Activated T-cell treated with anti-CD3 and anti-CD28 coated beads, Interleukin-2, amount 50 U/mL, for 72 hours (primary cell): ENCODE measurements at places on chromosomes 2 and 18. TPM values are rescaled to one million over a fixed set of nuclear protein-coding genes. Genes with fewer than 3 reads are reported as not detected.

- no peak for DNase-seq
- no peak overlapping the region for H3K4me3 ChIP-seq
- no peaks in the 10 kb centered on the region for H3K36me3 ChIP-seq
Measured at GRCh38 chr2:44009136-44009735, 13.4 kb upstream of the LRPPRC start.

DNA sequence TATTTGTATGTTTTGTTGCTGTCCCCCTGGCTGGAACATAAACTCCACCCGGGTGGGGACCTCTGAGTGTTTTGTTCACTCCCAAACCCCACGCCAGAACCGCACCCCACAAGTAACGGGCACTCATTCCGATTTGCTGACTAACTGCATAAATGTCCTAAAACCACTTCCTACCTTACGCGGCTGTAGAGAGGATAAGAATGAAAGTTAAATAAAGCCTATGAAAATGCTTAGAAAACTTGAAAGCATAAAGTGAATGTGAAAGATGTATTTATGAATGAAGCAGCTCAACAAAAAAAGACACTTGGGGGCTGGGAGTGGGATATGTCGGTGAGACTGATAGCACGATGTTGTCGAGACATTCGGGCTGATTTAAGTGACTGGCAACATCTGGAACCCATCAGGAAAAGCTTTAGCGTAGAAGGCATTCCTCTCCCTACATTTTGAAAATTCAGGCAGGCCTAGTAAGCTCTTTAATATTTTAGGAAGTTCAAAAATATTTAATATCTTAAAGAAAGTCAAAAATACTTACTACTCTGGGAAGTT, 206.7 kb downstream of the SH3RF3 start:
- peak overlapping the region; percentile 39 for H3K4me3 ChIP-seq
- H3K36me3 ChIP-seq, result no peaks in the 10 kb centered on the region
- peaks cover 36% of the 10 kb centered on the region for H3K4me1 ChIP-seq
- peaks cover 17% of the 10 kb centered on the region for H3K27me3 ChIP-seq
- H3K27ac ChIP-seq, result no peak overlapping the region

Gene SERPINB11
- total RNA-seq, result not detected

Gene CFAP65
- not detected for total RNA-seq

DNA sequence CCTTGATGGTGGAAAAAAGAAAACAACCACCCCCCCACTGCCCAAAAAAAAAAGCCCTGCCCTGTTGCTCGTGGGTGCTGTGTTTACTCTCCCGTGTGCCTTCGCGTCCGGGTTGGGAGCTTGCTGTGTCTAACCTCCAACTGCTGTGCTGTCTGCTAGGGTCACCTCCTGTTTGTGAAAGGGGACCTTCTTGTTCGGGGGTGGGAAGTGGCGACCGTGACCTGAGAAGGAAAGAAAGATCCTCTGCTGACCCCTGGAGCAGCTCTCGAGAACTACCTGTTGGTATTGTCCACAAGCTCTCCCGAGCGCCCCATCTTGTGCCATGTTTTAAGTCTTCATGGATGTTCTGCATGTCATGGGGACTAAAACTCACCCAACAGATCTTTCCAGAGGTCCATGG, 28.0 kb downstream of the MAL start:
- peak overlapping the region; percentile 26 for H3K27ac ChIP-seq
- peak overlapping the region; percentile 14 for H3K4me3 ChIP-seq
- peaks cover 83% of the 10 kb centered on the region for H3K4me1 ChIP-seq
- peaks cover 8% of the 10 kb centered on the region for H3K36me3 ChIP-seq
- peak; percentile 42 for DNase-seq
- no peaks in the 10 kb centered on the region for H3K27me3 ChIP-seq

Gene RAB27B
- 0.14 TPM for total RNA-seq

Gene C2orf72
- 1.4 TPM for total RNA-seq

Gene ZNF2
- total RNA-seq, result 3.0 TPM

DNA sequence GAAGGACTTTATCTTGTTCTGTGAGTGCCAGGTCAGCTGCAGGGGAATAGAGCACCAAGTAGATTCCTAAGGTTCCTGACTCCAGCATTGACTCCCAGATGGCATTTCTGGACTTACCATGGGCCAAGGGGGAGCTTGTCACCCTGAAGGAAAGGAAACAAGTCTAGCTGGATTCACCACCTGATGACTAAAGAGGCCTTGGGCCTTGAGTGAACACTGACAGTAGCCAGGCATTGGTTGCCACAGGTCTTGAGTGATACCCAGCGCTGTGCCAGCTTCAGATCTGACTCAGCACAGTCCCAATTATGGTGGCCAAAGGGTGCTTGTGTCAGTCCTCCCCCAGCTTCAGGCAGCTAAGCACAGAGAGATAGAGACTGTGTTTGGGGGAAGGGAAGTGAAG, 40.1 kb upstream of the CAPN13 start:
- H3K27me3 ChIP-seq, result peaks cover 35% of the 10 kb centered on the region
- H3K4me1 ChIP-seq, result no peaks in the 10 kb centered on the region
- H3K27ac ChIP-seq, result no peak overlapping the region
- peaks cover 2% of the 10 kb centered on the region for H3K36me3 ChIP-seq

Gene CCDC141
- 9.4 TPM for total RNA-seq

Gene GALNT14
- 0.81 TPM for total RNA-seq

Gene MC5R
- total RNA-seq, result not detected

Gene COL4A4
- total RNA-seq, result 0.16 TPM

GRCh38 chr2:144548532-144549191, 28.7 kb upstream of the ZEB2 start:
- no peak overlapping the region for H3K4me3 ChIP-seq
- H3K4me1 ChIP-seq, result peaks cover 13% of the 10 kb centered on the region
- no peak overlapping the region for H3K27ac ChIP-seq
- H3K36me3 ChIP-seq, result no peaks in the 10 kb centered on the region
- no peak for DNase-seq

DNA sequence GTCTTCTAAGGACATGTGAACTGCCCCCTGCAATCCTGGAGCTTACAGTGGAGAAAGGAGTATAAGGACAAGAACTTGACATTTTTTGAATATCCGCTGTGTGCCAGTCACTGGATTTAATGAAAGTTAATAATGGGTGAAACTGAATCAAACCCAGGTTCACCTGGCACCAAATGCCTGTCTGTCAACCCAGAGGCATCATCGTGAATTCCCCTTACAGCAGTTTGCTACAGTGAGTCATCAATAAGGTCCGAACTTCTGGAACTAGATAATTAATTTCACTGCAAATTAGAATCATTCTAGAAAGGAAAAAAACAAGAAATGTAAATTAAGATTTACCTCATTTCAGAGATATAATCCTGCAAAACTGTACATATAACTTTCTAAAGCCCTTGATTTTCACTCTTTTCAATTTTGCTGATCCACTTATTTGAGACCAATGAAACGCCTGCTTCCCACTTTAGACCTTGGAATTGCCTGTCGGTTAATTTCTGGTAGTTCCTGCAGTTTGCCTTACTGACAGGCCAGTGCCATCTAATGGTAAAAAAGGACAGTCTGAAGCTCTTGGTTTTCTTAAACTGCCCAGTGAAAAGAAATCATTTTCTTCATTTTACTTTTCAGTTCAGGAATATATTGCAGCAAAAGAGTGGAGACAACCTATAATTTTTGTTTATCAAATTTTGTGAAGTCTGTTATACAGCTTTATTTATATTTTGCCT, 8.2 kb downstream of the DSG2 start:
- H3K27ac ChIP-seq, result no peak overlapping the region
- DNase-seq, result no peak
- peaks cover 6% of the 10 kb centered on the region for H3K27me3 ChIP-seq
- no peaks in the 10 kb centered on the region for H3K4me1 ChIP-seq
- no peaks in the 10 kb centered on the region for H3K36me3 ChIP-seq

- no peak overlapping the region for H3K27ac ChIP-seq
- no peaks in the 10 kb centered on the region for H3K4me1 ChIP-seq
- DNase-seq, result no peak
- H3K4me3 ChIP-seq, result no peak overlapping the region
- H3K36me3 ChIP-seq, result no peaks in the 10 kb centered on the region
- H3K27me3 ChIP-seq, result peaks cover 7% of the 10 kb centered on the region
Measured at GRCh38 chr2:41934329-41934958, 113.4 kb upstream of the PKDCC start.

DNA sequence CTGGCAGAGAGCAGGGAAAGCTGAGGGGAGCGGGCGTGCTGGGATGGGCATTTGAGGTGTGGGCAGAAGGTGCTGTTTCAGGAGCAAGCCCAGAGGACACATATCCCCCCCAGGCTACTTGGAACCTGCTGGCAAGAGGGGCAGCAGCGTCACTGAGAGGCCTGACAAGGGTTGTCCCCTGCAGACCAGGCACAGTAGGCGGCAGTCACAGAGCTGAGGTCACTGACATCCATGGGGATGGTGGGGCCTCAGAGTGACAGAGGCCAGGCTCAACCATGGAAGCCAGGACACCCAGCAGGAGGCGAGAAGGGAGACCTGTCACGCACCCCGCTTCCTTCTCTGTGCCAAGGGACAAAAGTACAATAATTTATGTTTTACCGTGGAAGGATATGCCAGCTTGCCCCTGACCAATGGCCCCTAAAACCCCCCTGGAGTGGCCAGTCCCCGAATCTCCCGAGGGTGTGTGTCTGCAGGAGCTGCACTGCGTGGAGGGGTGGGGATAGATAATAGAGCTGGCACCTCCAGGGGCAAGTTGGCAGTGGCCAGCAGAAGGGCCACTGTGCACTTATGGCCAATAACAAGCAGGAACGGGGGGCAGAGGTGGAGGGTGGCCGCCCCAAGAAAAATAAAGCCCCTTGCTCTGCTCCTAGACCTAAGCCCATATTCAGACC, 86.3 kb upstream of the SLC66A3 start:
- no peak overlapping the region for H3K27ac ChIP-seq
- H3K4me3 ChIP-seq, result no peak overlapping the region
- H3K36me3 ChIP-seq, result no peaks in the 10 kb centered on the region
- peaks cover 4% of the 10 kb centered on the region for H3K4me1 ChIP-seq

DNA sequence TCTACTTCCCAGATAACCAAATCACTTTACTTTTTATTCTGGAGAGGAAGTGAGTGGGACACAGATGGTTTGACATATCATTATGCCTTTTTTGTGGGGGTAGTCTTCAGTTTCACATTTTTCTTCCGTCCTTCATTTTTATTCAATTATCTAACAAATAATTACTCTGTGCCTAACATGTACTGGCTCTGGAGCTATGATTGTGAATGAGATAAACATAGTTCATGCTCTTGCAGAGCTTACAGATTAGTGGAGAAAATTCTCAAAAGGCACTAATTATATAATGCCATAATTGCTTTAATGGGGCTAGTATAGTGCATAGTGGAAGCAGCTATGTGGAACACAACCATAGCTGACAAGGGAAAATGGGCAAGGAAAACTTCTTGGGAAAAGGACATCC, 303.6 kb upstream of the TFPI start:
- no peak for DNase-seq
- H3K4me3 ChIP-seq, result no peak overlapping the region
- no peak overlapping the region for H3K27ac ChIP-seq
- no peaks in the 10 kb centered on the region for H3K27me3 ChIP-seq

Gene STAT4
- total RNA-seq, result 104 TPM

GRCh38 chr2:70477441-70477844, 76.2 kb downstream of the TGFA start:
- peaks cover 27% of the 10 kb centered on the region for H3K4me1 ChIP-seq
- H3K27ac ChIP-seq, result no peak overlapping the region
- H3K4me3 ChIP-seq, result no peak overlapping the region
- H3K36me3 ChIP-seq, result no peaks in the 10 kb centered on the region

DNA sequence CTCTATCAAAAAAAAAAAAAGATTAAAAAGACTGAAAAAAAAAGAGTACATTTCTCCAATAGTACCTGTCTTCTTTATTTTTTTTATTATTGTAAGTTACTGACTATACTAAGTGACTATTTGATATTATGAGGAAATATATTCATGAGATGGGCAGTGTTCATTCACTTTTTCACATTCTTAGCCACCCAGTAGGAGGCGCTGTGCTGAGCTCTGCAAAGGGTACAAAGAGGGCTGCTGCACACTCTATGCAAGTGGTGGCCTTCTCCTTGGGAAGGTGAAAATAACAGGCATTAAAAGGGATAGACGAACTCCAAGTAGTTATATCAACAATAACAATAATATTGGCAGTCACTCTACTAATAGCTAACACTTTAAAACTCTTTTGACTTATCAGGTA, 1034.9 kb upstream of the FANCL start:
- no peaks in the 10 kb centered on the region for H3K36me3 ChIP-seq
- no peak overlapping the region for H3K27ac ChIP-seq
- H3K4me1 ChIP-seq, result no peaks in the 10 kb centered on the region
- peak; percentile 3 for DNase-seq

DNA sequence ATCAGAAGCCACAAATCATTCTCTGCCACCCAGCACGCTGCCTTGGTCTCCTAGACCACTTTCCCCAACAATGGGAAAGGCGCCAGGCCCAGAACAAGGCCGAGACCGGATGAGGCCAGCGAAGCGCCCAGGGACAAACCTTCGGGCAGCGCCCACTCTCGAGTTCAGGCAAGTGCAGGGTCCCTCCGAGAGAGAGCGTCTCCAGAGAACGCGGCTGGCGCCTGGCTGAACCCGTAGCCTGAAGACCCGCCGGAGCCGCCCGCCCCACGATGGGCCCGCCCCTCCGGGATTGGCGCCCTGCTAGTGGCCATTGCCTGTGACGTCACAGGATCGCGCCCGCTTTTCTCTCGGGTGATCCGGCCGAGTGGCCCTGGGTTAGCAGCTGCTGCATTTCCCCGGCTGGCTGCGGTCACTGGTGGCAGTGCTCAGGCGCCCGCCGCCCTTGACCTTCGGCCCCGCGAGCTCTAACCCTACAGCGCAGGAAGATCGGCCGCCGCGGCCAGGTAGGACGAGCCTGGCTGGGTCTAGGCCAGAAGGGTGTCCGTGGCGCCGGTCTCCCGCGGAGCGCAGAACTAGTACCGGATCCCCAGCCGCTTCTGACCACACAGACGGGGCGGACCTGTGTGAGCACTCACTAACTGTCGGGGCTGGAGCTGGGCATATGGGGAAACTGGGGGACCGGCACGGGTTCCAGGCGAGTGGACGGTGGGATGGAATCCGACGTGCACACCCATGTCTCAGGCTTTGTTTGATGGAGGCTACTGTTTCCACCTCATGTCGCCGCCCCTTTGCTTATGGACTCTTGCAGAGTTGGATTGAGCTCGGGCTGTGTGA, at the start of gene FAHD2A:
Gene FAHD2A, plus strand, starts transcription at position 339 of the 834 bp plus-strand sequence. CDS start 2,851 bp downstream, outside the sequence.
- H3K4me3 ChIP-seq, result peak within 1 kb of the TSS; percentile 99
- no peaks in the 10 kb centered on the region for H3K27me3 ChIP-seq
- peak; percentile 98 for DNase-seq
- peaks cover 19% of the 10 kb centered on the region for H3K4me1 ChIP-seq

DNA sequence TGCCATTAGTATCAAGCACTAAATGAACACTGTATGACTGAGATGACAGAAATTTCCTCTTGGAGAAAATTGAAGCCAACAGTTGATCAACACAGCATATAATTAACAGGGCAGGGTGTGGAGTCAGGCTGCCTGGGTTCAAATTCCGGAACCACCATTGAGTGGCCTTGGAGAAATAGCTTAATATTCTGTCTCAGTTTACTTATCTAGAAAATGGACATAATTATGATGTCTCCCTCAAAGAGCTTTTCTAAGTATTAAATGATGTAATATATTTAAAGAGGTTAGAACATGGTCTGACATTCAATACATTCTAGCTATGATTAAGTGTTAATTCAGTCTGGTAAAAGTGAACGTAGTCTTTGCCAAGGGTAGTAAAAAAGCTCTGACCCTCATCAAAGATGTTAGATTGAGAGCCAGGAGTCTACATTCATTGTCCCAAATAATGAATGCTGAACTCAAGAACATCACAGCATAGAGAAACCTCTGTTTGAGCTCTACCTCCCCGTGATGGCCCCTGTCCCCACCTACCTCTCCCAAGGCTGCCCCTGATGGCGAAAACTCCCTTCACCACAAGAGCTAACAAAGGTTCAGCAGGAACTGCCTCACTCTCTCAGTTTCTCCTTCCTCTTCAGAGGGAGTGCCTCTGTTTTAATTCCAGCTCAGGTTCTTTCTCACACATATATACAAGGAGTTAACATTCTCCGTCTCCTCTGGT, 2.7 kb upstream of the VWA3B start:
- peaks cover 28% of the 10 kb centered on the region for H3K4me1 ChIP-seq
- no peak overlapping the region for H3K27ac ChIP-seq
- peaks cover 3% of the 10 kb centered on the region for H3K36me3 ChIP-seq
- H3K4me3 ChIP-seq, result no peak overlapping the region

Gene REG1B
- total RNA-seq, result not detected
